ENCODE measurements at places on chromosomes 7 and 10. TPM values are rescaled to one million over a fixed set of nuclear protein-coding genes. Genes with fewer than 3 reads are reported as not detected.

- peak; percentile 91 for DNase-seq
These were observed 15.5 kb downstream of the CARD11 start for GRCh38 chr7:3028071-3028757.

The AS3MT gene
- total RNA-seq = 0.34 TPM

The TUBAL3 gene
- total RNA-seq = 0.23 TPM

GRCh38 chr7:31882187-31882586 is 188.0 kb downstream of the PDE1C start:
- DNase-seq = peak; percentile 35

The GIMAP5 gene
- 0.24 TPM for total RNA-seq

GRCh38 chr7:26918241-26918640 is 53.9 kb upstream of the SKAP2 start:
- no peak for DNase-seq

- no peak for DNase-seq
These were observed 620 bp downstream of the ZRANB1 start for GRCh38 chr10:124942317-124943169.

- peak; percentile 83 for DNase-seq
These were observed 327.3 kb upstream of the NRP1 start for GRCh38 chr10:33661580-33662336.

DNA sequence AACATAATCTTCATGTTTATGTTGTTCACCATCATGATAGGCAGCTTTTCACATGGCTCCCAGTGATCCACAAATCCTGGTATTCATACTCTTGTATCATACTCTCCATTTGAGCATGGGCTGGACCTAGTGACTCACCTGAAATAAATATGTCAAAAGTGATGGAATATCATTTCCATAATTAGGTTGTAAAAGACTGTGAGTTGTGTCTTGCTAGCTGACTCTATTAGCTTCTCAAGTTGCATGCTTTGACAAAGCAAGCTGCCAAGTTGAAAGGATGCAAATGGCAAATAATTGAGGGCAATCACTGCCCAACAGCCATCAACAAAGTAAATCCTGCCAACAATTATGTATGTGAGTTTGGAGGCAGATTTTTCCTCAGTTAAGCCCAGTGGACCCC is 300.4 kb downstream of the AHR start:
- DNase-seq = peak; percentile 70

The TRIM50 gene
- not detected for total RNA-seq

GRCh38 chr10:11345224-11346054 is 266.0 kb downstream of the USP6NL start:
- peak; percentile 34 for DNase-seq

DNA sequence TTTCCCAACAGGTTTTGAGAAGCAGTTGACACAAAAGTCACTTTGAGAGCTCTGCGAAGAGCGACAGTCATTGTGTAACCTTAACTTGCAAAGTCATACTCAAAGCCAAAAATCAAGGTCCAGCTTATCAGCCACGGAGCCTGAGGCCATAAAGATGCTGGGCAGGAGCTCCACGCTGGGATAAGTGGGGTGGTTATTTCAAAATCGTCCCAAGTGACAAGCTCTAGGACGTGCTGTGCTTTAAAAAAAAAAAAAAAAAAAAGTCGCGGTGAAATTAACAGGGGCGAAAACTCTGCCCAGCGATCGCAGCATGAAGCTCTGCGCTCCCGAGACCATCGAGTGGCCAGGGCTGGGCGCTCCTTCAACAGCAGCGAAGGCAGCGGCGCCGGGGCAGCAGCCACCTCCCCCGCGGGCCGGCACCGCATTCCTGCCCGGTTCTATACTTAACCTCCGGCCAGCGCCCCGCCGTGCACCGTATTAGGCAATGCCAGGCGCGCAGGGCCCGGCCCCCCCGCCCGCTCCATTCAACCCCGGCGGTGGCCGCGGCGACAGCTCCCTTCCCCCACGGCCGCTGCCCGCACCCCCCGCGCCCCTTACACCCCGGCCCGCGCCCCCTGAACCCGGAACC is 657 bp downstream of the HACD1 start:
- DNase-seq = peak; percentile 57

- no peak for DNase-seq
These were observed 23.5 kb downstream of the POLL start for GRCh38 chr10:101564490-101564991.

GRCh38 chr10:33371234-33371633 is 36.8 kb upstream of the NRP1 start:
- no peak for DNase-seq

DNA sequence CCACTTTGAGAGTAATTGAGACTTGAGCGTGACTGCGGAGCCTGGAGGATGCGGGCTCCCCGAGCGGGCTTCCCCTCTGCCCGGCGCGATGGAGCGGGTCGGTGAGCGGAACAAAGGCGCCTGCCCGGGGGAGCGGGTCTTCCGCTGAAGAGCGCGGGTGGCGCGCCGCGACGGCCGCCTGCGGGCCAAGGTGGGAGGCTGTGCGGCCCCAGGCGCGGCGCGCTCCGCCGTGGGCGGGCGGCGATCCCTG is at the start of gene GALNT17:
TSS of gene GALNT17 (plus strand) at position 18 of the 250 bp plus-strand sequence.
- no peak for DNase-seq

- no peak for DNase-seq
These were observed 19.0 kb upstream of the TRIM56 start for GRCh38 chr7:101066141-101066832.

DNA sequence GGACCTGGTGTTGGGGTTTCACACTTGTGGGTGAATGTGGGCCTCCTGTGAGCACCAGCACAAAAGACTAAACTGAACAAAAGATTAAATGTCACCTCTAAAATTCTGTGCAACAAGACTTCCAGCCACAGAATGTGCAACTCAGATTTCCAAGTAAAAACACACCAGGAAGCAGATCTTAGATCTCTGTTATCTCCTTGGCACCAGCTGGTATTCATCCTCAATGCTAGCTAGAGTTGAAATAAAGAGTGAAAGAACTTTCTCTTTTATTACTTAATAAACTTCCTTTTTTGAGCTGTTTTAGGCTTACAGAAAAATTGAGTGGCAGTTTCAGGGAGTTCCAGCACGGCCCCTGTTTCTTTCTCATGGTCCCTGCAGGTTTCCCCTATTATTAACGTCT is 40.2 kb downstream of the EGFR start:
- DNase-seq = no peak

DNA sequence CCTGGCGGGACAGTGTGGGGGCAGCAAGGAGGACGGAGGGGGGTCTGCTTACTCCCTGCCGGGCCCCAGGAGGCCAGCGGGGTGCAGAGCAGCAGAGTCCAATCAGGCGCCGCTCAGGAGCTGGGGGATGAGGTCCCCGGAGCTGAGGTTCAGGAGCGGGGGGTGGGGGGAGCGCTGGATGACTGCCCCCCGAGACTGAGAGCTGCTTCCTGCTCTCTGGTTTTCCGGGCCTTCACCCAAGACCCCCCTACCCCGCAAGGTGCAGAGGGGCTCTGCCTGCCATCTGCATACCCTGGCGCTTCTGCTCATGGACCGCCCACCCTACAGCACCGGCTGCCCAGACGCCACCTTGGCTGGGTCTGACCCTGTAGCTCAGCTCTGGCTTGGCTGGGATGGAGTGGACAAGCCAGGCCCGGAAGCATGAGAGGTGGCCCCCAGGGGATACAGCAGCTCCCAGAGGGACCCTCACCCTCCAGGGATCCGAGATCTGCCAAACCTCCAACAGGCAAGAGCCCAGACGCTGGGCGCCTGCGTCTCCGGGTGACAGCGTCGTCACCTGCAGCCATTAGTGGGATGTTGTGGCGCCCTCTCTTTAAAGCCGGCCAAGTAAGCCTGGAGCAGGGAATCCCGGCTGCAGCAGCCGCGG is 930 bp downstream of the KNDC1 start:
- no peak for DNase-seq

- DNase-seq = peak; percentile 54
These were observed 92.8 kb upstream of the TAC1 start for GRCh38 chr7:97639036-97639435.

GRCh38 chr10:79179164-79179956 is 110.6 kb downstream of the ZMIZ1 start:
- peak; percentile 29 for DNase-seq

DNA sequence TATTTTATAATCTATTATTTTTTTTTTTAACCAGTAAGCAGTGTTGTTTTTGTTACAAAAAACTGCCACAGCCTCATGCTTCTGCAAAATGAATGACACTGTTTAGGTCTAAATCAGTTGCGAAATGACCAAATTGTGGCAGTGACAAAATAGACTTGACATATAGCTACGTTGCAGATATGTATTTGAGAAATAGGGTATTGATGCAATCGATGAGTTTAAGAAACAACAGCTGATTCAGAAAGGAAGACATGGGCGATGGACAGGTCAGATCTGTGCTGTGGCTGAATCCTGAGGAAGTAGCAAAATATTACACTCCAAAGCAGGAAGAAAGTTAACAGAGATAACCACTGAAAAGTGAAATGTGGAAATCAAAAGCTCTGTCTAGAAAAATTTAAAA is 89.0 kb upstream of the STEAP4 start:
- DNase-seq = no peak

DNA sequence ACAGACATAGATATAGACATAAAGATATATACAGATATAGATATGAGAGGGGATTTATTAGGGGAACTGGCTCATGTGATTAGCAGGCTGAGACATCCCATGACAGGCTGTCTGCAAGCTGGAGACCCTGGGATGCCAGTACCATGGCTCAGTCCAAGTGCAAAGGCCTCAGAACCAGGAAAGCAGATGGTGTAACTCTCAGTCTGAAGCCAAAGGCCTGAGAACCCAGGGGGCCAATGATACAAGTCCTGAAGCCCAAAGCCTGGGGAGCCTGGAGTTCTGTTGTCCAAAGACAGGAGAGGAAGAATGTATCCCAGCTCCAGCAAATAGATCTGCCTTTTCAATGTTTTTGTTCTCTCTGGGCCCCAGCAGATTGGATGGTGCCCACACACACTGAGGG is 5.5 kb downstream of the NCOA4 start:
- DNase-seq = no peak

The MEST gene
- 566 TPM for total RNA-seq

- no peak for DNase-seq
These were observed 138.1 kb downstream of the NRP1 start for GRCh38 chr10:33196377-33196706.

- DNase-seq = no peak
These were observed 33.8 kb upstream of the HABP2 start for GRCh38 chr10:113518816-113519591.

The CNTNAP2 gene
- 6.2 TPM for total RNA-seq

- DNase-seq = no peak
These were observed 2.1 kb downstream of the ZNF273 start for GRCh38 chr7:64905133-64905532.

The MEIG1 gene
- not detected for total RNA-seq

The FRAT2 gene
- 13.8 TPM for total RNA-seq

GRCh38 chr7:149284343-149284742 is 22.3 kb downstream of the ZNF783 start:
- DNase-seq = no peak

DNA sequence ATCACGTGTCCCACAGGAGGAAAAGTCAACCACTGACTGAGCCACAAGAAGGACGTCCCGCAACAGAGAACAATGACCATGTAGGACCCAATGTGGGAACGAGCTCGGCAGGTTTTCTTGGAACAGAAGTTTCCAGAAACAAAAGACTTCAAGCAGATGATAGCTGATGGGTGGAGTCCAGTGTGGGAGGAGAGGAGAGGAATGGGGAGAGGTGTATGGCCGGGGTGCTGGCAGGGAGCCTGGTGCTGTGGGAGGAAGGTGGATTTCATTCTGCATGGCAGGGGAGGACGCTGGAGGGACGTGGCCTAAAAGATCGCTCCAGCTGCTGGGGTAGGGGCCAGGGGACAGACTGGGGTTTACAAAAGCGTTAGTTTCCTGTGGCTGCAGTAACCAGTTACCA is 48.5 kb upstream of the LMTK2 start:
- no peak for DNase-seq

The PNLIPRP3 gene
- total RNA-seq = 0.17 TPM

GRCh38 chr10:80136134-80136571 is 3.6 kb downstream of the PLAC9 start:
- peak; percentile 74 for DNase-seq

The MCM10 gene
- 29.4 TPM for total RNA-seq

GRCh38 chr7:80918399-80918798 is 452 bp downstream of the SEMA3C start:
- no peak for DNase-seq

The GIMAP2 gene
- total RNA-seq = 5.5 TPM

DNA sequence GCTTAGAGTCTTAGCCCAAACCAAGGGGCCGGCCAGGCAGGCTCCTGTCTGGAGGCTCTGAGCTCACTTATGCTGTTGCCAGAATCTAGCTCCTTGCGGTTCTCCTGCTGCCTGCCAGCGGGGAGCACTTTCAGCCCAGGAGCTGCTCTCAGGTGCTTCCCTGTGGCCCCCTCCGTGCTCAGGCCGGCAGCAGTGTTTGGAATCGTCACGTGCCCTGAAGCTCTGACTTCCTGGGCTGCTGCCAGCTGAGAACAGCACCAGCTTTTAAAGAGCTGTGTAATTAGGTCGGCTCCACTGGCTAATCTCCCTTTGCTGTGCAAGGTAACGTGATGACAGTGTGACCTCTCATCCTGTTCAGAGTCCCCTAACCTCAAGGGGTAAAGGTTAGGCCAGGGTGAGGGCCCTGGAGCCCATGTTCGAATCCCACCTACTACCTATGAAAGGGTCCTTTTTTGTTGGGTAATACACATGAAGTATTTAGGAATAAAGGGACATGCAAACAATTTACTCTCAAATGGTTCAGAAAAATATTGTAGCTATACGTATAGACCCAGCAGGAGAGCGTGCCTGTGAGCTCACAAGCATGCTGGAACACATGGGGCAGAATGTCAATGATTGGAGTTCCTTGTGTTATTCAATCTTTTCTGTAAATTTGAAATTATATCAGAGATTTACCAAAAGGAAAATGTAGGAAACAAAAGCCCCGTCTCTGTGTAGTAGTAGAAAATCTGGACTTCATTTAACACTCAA is 16.6 kb downstream of the ZNF862 start:
- DNase-seq = peak; percentile 90

The SRRM3 gene
- 0.29 TPM for total RNA-seq
